Immature natural killer cell (primary cell): ENCODE measurements at places on chromosomes 5 and 9. TPM values are rescaled to one million over a fixed set of nuclear protein-coding genes. Genes with fewer than 3 reads are reported as not detected.

Gene FAM169A
- 6.8 TPM for polyA plus RNA-seq

Gene RAI14
- polyA plus RNA-seq = 6.6 TPM

Gene PCAT7
- polyA plus RNA-seq = not detected

Gene FGFR4
- polyA plus RNA-seq = not detected

Gene IL33
- polyA plus RNA-seq = not detected

Gene POU5F2
- not detected for polyA plus RNA-seq

Gene PPP3R2
- not detected for polyA plus RNA-seq

Gene CATSPER3
- polyA plus RNA-seq = 0.53 TPM
